ENCODE measurements at places on chromosomes 2 and 18.
A peak's percentile ranks its signal among the peaks of the same experiment; 100 is the strongest.

- H3K27ac ChIP-seq = no peak overlapping the region
- H3K36me3 ChIP-seq = no peaks in the 10 kb centered on the region
- DNase-seq = no peak
- peaks cover 18% of the 10 kb centered on the region for H3K27me3 ChIP-seq
- H3K4me3 ChIP-seq = no peak overlapping the region
Measured at GRCh38 chr2:67848551-67849285, 214.1 kb downstream of the C1D start.

DNA sequence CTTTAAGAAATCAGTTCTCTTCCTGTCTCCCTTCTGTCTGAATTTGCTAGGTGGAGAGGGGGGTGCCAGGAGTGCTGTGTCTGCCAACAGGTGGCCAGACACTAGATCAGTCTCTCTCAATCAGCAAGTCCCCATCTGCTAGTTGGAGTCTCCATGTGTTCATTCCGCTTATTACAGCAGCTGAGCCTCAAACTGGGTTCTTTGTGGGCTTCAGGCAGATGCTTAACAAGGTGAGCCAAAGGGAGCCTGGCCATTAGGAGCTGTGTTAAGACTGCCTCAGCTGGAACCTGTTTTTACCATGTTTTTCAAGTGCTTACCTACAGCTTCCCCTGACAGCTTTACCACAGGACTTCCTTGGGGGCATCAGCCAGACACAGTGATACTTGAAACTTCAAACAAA is 401.9 kb downstream of the LRP1B start:
- no peaks in the 10 kb centered on the region for H3K4me1 ChIP-seq
- no peaks in the 10 kb centered on the region for H3K36me3 ChIP-seq
- H3K4me3 ChIP-seq = no peak overlapping the region
- H3K27ac ChIP-seq = no peak overlapping the region
- DNase-seq = no peak

DNA sequence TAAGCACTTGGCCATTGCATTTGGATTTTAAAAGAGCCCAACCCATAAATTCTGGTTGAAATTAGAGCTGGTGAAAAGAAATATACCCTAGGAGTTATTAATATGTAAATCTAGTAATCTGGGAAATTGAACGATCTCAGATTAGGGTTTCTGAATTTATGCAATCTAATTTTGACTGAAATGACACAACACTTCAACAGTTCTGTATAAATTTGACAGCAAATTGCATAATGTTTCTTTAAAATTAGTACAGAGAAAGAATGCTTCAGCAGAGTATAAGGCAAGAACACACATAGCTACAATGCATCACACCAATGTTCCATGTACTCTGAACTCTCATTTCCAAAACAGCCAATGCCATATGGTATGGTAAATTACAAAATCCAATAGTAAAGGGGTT is 201.5 kb upstream of the ITGA4 start:
- peaks cover 19% of the 10 kb centered on the region for H3K4me1 ChIP-seq
- no peak overlapping the region for H3K4me3 ChIP-seq

DNA sequence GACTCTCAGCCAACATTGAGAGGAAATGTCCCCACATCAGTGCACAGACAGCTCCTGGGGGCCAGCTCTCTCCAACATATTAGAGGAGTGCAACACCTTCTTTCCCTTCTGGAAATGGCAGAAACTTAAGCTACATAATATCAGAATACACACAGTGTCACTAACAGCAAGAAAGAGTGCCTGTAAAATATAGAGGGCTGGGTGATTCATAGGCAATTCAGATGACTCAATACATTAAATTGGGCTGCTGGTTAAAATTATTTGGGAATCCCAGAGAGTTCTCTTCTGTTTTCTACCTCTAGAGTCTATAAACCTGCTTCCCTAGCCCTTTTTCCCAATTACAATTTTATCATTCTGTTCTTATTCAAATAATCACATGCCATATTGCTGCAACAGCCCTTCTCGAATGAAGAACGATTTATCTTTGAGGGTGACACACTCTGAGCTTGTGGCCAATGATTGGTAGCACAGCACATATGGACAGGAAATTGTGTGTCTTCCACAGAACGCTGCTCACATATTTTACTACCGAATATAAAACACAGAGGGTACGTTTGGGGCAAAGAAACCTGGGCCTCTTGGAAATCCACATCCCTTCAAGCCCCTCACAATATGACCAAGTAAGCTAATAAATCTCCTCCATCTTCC is 381.2 kb downstream of the MBD2 start:
- no peaks in the 10 kb centered on the region for H3K4me1 ChIP-seq
- no peak overlapping the region for H3K4me3 ChIP-seq
- no peak overlapping the region for H3K27ac ChIP-seq
- no peaks in the 10 kb centered on the region for H3K27me3 ChIP-seq
- no peak for DNase-seq

DNA sequence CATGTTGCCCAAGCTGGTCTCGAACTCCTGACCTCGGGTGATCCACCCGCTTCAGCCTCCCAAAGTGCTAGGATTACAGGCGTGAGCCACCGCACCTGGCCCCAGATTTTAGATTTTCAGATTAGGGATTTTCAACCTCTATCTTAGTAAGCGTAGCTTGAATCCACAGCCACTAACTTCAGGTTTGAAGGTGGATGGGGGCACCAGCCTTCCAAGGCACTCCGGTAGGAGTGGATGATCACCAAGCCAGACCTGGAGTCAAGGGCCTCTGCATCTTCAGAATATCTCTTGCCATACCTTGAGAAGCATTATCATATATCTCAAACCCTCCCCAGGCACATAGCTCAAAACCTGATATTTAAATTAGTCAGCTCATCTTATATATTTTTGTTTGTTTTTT is 17.9 kb downstream of the GALM start:
- H3K4me3 ChIP-seq = peak overlapping the region; percentile 25
- H3K36me3 ChIP-seq = peaks cover 61% of the 10 kb centered on the region
- no peaks in the 10 kb centered on the region for H3K27me3 ChIP-seq
- peaks cover 52% of the 10 kb centered on the region for H3K4me1 ChIP-seq
- no peak for DNase-seq
- H3K27ac ChIP-seq = no peak overlapping the region

- H3K4me1 ChIP-seq = no peaks in the 10 kb centered on the region
- H3K27ac ChIP-seq = peak overlapping the region; percentile 36
- H3K36me3 ChIP-seq = no peaks in the 10 kb centered on the region
Measured at GRCh38 chr2:227826563-227826962, 12.9 kb downstream of the CCL20 start.

- H3K27ac ChIP-seq = no peak overlapping the region
- no peak for DNase-seq
- H3K4me1 ChIP-seq = no peaks in the 10 kb centered on the region
- H3K4me3 ChIP-seq = no peak overlapping the region
- no peaks in the 10 kb centered on the region for H3K36me3 ChIP-seq
Measured at GRCh38 chr2:44964752-44965236, 23.3 kb downstream of the SIX3 start.

- H3K36me3 ChIP-seq = no peaks in the 10 kb centered on the region
- DNase-seq = no peak
- H3K4me3 ChIP-seq = no peak overlapping the region
- no peak overlapping the region for H3K27ac ChIP-seq
Measured at GRCh38 chr18:61606068-61606660, 272.9 kb downstream of the CDH20 start.

GRCh38 chr18:11818486-11819203 is 32.6 kb upstream of the CHMP1B start:
- no peaks in the 10 kb centered on the region for H3K4me1 ChIP-seq
- no peak for DNase-seq
- no peak overlapping the region for H3K4me3 ChIP-seq
- H3K36me3 ChIP-seq = no peaks in the 10 kb centered on the region

DNA sequence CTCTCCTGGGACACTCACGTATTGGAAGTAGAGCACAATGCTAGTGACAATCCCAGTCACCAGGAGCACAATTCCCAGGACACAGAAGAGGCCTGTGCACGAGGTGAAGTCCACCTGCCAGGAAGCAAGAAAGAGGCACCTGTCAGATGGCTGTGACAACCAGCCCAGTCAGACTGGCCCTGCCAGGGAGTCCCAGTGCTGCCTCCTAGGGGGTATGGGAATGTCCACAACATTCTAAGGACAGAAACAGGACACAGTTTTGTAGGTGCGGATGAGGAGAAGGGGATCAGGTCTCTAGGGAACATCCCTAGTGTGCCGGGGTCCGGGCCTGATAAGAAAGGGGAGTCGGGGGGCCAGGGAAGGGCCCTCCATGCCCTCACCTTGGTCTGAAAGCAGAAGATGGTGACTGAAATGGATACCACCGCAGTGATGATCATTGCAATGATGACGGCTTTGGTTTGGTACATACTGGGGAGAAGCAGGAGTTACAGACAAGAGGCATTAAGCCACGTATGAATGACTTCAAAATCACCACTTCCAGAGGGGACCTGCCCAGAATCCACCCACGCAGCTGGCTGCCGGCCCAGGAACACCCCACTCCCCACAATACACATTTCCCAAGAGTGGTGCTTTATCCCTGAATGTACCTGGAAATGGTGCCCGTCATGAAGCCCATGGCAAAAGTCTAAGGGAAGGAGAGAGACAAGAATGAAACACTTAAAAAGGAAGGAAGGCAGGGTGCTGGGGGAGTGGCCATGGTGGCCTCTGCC is 6.9 kb downstream of the PNKD start:
- H3K27me3 ChIP-seq = no peaks in the 10 kb centered on the region
- peak overlapping the region; percentile 39 for H3K27ac ChIP-seq
- H3K36me3 ChIP-seq = peaks cover 7% of the 10 kb centered on the region
- peaks cover 5% of the 10 kb centered on the region for H3K4me1 ChIP-seq
- DNase-seq = no peak

GRCh38 chr2:174052584-174052976 is 87.4 kb upstream of the SP3 start:
- H3K27ac ChIP-seq = no peak overlapping the region
- no peaks in the 10 kb centered on the region for H3K36me3 ChIP-seq
- no peak for DNase-seq
- no peaks in the 10 kb centered on the region for H3K4me1 ChIP-seq
- no peak overlapping the region for H3K4me3 ChIP-seq

GRCh38 chr2:142131010-142131669 is at the start of gene LRP1B:
Gene LRP1B (minus strand): TSS chr2:142131016. CDS start chr2:142130729, 287 bp downstream.
- peaks cover 38% of the 10 kb centered on the region for H3K27me3 ChIP-seq
- peaks cover 12% of the 10 kb centered on the region for H3K4me1 ChIP-seq
- H3K4me3 ChIP-seq = peak within 1 kb of the TSS; percentile 75
- DNase-seq = no peak
- peaks cover 4% of the 10 kb centered on the region for H3K36me3 ChIP-seq
- no peak within 1 kb of the TSS for H3K27ac ChIP-seq

All from activated T-cell treated with anti-CD3 and anti-CD28 coated beads, Interleukin-2, amount 50 U/mL, for 72 hours (primary cell).